ENCODE measurements at places on chromosomes 5 and 9.

GRCh38 chr5:53089481-53089991, 20.0 kb downstream of the MOCS2 start:
- no peak for DNase-seq

DNA sequence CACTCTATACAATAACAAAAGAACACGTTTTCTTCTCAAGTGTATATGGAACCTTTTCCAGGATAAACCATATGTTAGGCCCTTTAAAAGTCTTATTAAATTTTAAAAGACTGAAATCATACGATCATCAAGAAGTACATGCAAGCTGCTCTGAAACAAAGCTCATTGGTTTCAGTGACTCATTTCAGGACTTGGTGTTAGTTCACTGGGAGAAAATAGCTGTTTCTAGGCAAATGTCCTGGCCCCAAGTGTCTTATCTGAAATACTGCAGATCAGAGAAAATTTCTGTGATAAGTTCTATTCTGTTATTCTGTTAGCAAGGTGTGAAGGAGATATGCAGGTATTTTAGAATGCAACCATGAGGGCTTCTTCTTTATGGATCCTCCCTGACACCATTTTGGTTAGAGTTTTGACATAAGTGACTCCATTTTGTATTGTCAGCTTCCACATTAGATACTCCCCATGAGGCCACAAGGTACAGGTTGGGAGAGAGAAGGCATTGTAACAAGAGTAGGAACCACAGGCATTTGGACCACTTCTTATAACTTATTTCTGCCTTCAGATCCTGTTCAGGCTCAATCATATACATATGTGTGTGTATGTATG, 7.5 kb upstream of the CCDC180 start:
- DNase-seq, result no peak

GRCh38 chr9:129685220-129685932, 19.9 kb downstream of the PRRX2 start:
- DNase-seq, result no peak

DNA sequence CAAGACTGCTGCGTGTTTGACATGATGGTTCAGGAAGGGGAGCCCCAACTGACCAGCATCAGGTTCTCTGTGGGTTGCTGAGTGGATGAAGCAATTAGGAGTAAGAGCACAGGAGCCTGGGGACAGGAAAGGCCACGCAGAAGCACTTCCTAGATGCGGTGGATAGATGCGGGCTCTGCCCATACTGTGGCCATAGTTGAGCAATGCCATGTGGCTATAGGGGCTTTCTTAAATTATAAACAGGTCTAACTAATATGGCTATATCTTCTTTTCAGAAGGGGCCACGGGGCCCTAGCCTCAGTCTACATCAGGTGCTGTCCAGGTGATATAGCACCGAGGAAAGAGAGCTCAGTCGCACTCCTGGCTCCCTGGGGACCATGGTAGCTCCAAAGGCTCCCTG, 198.6 kb downstream of the GADD45G start:
- no peak for DNase-seq
